Effector CD8-positive, alpha-beta T cell (primary cell): ENCODE measurements at places on chromosomes 6 and 20.

DNA sequence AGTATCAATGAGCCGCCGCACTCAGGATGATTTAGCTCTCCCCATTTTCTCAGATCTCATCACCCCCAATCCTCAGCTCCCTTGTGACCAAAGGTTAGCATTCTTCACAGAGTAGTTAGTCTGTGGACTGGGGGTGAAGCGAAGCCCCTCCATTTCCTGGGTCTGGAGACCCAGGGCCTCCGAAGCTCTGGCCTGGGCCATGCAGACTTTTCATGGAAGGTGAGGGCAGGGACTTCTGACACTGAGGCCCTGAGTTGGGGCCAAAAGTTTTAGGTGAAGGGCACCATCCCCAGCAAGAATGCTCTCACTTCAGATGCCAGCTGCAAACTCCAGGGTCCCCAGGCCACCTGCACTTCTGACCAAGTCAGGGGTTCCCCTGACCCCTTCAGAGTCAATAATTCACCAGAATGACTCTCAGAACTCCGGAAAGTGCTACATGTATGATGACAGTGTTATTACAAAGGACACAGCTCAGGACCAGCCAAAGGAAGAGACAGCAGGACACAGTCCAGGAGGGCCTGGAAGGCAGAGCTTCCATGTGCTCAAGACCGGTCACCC, 65.7 kb upstream of the DUSP22 start:
- DNase-seq: no peak

- DNase-seq: no peak
Observed at GRCh38 chr6:76441875-76442274, 369.4 kb upstream of the IMPG1 start.

GRCh38 chr20:50586531-50587232, 76.5 kb downstream of the PTPN1 start:
- DNase-seq: no peak

DNA sequence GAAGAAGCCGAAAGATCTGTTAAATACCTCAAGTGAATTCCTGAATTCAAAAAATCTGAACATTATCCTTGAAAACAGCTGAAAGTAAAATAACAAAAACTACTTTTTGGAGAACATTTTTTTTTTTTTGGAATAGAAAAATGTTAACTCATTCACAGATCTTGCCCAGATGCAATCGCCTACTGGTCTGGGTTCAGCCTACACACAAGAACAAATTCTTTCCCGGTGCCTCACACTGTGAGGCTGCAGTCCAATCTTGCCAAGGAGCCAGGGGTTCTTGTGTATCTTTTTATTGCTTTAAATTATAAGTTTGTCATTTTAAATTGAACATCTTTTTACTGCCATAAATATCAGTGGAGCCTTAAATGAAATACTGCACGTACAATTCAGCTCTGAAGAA, 41.2 kb upstream of the TMEM200A start:
- no peak for DNase-seq

GRCh38 chr6:24006254-24006653, 119.8 kb upstream of the NRSN1 start:
- no peak for DNase-seq

- DNase-seq: no peak
Observed at GRCh38 chr6:154602296-154602695, 91.8 kb upstream of the CNKSR3 start.

DNA sequence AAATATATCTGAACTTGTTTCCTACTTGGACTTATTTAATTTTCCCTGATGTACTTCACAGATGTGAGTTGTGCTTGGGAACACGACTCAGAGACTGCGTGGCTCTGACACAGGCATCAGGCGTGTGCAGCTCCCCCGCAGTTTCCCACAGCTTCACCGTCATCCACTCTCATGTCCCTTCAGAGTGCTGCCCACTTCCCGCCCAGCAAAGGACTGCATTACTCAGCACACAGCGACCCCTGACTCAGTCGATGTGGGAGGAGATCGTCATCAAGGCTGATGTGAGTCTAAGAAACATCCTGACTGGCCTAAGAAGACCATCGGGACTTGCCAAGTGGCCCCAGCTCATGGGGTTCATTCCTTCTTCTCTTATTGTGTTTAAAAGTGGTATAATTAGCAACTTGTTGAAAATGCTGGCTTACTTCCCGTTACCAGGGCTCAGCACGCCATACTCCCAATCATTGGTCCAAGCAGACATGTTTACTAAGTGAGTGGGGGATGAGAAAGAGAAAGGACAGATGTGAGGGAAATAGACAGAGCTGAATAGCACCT, 539.4 kb upstream of the JARID2 start:
- no peak for DNase-seq

- DNase-seq: no peak
Observed at GRCh38 chr6:132843316-132844035, 29.1 kb downstream of the RPS12 start.
